Pons (tissue), 1 donor: ENCODE measurements at places on chromosomes 3 and 15.

DNA sequence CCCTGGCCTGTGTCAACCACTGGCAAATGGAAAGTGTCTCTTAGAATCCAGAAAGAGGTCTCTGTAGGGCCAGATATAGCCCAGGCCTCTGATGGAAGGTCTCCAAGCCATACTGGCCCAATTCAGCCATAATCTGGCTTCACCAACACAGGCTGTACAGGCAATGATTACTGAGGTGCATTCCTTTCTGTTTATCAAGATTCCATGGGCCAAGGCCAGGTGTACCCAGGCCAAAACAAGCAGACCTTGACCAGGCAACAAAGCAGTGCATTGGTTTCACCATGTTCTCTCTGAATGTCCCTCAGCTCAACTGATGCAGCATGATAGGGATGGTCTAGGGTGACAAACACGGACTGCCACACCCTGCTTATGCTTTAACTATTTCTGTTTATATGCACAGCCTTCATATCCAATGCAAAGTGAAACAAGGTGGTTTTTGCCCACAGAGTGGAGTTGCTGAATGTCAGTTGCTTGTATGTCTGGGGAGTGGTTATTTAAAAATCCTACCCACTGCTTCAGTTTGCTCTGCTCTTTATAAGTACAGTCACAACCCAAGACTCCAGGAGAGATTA, 25.2 kb downstream of the CCNL1 start:
- no peak for DNase-seq

GRCh38 chr3:249587-250262, 53.2 kb downstream of the CHL1 start:
- DNase-seq = no peak

DNA sequence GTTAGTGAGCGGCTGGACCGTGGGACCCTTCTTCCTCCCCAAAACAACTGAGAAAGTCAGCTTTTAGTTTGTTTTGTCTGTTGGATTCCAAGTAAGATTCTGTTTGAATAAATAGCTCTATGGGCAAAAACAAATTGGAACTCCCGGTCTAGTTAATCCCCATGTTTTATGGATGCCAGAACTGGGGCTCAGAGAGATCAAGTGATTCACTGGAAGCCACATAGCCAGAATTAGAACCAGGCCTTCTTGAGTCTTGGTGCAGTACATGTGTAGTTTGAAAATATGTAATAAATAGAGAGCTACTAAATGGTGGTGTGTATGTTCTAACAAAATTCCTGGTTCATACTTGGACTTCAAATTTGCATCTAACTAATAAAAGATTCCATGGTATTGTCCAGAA, 29.3 kb upstream of the POLR2M start:
- no peak for DNase-seq

DNA sequence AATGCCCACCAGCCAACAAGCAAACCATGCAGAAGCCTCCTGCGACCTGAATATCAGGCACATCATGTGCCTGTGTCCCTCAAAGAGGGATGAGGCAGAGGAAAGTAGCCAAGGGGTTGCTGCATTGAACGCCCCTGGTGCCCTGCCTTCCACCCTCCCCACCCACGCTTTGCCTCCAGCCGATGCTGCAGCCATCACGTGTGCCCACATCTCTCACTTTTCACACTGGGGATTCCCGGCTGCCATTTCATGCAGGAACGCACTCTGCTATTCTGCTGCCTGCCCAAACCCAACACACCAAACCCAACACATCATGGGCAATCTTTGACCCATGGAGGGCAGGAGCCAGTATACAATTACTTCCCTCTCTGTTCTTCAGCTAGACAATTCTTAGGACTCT, 462.2 kb upstream of the PROK2 start:
- DNase-seq = no peak

DNA sequence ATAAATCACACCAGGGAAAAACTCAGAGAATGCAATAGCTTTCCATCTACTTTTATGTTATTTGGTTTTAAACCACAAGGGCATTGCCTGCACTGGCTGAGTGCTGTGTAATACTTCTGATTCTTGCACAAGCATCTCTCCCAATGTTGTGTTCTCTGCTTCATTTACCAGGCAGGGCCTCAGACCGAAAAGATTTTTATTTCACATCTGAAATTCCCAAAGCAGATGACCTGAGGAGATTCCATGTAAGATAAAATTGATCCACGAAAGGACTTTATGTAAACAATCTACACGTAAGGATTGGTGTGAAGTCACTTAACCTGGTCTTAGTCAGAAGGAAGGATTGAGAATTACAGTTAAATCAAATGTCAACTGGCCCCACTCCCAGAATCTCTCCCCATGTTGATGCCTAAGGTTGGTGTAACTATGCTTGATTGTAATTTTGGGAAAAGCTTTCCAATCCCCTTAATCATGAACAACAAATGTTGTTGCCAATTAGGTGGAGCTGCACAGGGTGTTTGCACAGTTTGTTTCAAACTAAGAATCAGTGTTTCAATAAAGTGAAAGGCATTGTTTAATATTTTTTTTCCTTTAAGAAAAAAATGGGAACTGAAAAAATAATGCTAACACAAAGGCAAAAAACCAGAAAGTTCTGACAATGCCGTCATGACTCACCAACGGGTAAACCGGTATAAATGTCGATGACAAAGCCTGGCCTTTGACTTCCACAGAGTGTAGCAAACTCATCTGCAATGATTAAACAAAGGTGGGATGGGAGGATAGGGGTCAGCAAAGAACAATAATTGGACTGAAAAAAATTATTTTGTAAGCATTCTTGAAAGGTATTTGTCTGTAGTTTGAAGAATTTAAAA, 128.6 kb downstream of the DUT start:
- no peak for DNase-seq

- DNase-seq = peak; percentile 78
Observed at GRCh38 chr3:107740992-107741896, 218.5 kb downstream of the BBX start.

DNA sequence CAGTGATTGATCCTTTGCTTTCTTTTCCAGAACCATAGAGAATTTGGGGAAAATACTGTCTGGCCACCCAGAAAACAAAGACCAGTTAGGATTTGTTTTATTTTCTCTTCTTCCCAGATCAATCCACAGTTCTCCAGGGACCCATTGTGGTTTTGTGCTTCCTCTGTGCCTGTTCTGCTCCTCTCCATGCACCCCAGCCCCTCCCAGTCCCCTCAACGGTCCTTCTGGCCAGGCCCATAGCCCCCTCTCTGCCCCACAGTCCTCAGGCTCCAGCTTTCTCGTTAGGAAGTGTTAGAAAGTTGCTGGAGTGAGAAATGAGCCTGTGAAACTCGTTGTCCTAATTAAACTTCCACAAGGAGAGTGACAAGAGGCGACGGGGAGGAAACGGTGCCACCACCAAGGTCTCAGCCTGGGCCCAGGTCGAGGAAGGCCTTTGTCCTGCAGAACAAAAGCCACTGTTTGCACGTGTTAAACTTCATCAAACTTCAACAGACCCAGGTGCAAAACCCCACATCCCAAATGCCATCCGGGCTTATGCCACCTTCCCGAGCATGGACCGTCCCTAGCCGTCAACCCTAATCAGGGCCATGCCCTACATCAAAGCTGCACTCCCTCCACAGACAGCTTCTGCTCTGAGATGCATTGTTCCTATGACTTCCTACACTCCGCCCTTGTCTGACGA, 18.7 kb upstream of the ALDH1A3 start:
- DNase-seq = no peak

GRCh38 chr15:85753791-85754452, 40.8 kb downstream of the KLHL25 start:
- no peak for DNase-seq

- DNase-seq = no peak
Observed at GRCh38 chr15:82552861-82553260, 12.6 kb upstream of the RPS17 start.

DNA sequence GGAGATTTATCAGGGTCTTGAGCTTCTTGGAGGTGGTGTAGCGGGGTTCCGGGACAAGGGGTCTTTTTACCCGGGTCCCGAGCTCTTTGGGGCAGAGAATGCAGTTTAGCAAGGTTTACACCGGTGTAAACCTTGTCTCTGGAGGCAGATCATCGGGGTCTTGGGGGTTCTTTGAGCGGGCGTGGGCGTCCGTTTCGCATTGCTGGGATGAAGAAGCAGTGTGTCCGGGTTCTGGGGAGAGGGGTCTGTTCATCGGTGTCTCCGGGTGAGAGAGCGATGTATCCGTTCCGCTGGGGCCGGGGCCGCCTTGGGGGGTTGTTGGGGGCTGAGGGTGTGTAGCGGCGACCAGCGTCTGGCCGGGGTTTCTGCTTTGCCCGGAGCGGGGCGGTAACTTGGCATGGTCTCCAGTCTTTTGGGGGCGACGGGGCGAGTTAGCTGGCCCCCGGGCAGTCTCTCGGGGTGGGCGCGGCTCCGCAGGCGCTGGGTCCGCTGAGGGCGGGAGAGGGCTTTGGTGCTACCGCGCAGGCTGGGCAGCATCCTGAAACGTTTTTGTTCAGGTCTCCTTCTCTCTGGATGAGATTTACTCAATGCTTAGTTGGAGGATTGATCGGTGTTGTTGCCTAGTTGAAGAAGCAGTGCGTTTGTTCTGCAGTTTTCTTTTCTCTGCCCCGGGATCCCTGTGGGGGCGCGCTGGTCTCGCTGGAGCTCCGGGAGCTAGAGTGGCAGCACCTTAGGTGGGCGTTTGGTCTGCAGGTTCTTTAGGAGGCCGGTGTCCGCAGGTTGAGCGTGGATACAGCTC, 843 bp downstream of the GLCE start:
- peak; percentile 75 for DNase-seq

GRCh38 chr15:87033056-87033455, 953.4 kb downstream of the AGBL1 start:
- peak; percentile 34 for DNase-seq

- DNase-seq = peak; percentile 32
Observed at GRCh38 chr3:170128259-170128976, 53.1 kb downstream of the PHC3 start.

DNA sequence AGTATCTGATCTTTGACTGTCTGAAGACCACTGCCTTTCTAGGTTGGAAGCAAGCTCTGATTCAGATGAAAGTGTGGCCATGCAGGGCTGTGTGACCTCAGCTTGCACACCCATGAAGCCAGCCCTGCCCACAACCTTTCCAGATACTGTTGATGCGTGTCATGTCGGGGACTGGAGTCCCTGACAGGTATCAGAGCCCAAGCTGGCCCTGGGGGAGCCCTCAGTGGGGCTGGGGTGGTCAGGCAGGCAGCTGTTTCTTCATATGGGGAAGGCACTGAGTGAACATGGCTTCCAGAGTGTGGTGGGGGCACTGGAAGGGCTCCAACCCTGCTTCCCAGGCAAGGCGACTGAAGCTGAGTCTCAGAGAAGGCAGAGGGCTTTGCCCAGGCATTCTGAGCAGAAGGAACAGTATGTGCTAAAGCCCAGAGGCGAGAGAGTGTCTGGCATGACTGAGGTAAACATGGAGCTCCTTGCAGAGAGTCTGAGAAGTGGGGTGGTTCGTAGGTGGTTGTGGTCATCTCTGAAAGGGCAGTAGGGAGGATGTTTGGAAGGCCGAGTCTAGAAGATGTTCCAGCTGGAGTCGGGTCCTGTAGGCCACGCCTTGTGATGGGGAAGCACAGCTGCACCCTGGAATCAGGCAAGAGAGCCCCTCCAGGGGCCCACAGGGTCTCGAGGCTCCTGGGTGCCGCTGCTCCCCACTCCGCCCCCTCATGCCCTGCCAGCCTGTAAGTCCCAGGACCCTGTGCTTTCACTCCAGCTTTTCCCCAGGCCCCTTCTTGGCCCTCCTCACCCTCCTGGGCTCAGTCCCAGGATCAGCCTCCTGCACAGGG, 122.2 kb downstream of the EEFSEC start:
- no peak for DNase-seq

- no peak for DNase-seq
Observed at GRCh38 chr3:150057227-150057626, 86.5 kb upstream of the PFN2 start.

DNA sequence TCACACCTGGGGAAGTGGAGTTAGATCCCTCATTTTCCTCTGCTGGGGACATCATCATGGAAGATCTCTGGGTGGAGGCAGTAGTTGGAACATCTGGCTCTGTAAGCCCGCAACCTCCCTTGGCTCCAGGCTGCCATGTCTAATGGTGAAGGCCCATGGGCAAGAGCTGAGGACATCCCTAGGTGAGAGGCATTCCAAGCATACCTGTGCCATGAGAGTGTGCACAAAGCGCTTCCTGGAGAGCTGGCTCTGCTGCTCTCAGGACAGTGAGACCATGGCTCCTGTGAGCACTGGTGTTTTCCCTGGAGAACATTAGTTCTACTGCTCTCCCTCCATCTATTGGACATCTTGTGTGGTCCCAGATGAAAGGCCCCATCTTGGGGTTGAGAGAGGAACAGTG, 7.7 kb downstream of the MAPKAPK3 start:
- DNase-seq = no peak

DNA sequence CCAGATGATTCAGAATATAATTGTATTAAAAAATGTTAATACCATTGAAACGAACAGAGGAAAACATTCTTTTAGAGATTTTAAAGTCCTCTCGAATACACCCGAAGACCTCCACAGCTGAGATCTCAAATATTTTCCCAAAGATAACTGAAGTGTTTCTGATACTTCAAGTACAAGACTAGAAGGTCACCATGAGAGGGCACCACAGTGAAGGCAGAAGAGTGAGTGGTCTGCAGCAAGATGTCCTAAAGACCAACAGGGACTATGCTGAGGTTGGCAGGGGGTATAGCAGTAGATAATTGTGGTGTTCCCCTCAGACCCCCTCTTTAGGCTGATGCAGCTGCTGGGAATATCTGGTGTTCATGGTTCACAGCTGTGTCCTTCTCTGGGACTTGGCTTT, 156.5 kb downstream of the PDCD6IP start:
- DNase-seq = no peak

GRCh38 chr3:139571711-139572110, 32.2 kb upstream of the RBP1 start:
- no peak for DNase-seq

DNA sequence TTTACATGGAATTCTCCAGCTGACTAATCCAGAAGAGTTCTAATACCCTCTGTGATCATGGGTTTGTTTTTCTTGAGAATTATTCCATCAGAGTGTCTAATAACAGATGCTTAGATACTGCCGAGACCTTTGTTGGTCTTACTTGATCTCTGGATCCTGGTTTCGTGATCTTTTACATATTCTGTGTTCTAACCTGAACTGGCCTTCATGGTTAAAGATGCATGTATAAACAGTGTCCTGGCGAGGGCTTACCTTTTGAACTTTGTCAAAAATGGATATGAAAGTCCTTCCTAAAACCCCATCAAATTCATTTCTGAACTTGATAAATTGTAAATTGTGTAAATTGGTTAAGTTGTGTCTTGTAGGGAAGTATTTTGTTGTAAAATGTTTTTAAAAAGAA, 24.8 kb downstream of the UBE2Q2 start:
- no peak for DNase-seq

GRCh38 chr3:186670155-186670554, 4.3 kb downstream of the HRG start:
- DNase-seq = no peak
